ENCODE measurements at places on chromosomes 12 and 14.

DNA sequence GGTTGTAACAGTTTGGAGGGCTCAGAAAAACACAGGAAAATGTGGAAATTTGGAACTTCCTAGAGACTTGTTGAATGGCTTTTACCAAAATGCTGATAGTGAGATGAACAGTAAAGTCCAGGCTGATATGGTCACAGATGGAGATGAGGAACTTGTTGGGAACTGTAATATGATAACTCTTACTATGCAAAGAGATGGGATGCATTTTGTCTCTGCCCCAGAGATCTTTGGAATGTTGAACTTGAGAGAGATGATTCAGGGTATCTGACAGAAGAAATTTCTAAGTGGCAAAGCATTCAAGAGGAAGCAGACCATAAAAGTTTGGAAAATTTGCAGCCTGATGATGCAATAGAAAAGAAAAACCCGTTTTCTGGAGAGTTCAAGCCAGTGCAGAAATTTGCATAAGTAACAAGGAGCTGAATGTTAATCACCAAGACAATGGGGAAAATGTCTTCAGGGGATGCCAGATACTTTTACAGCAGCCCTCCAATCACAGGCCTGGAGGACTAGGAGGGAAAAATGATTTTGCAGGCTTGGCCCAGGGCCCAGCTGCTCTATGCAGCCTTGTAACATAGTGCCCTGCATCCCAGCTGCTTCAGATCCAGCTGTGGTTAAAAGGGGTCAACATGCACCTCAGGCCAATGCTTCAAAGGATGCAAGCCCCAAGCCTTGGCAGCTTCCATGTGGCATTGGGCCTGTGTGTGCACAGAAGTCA is 572.7 kb upstream of the ATP2B1 start:
- DNase-seq: no peak

- DNase-seq: no peak
Observed at GRCh38 chr12:127025545-127025944, 1241.4 kb upstream of the TMEM132C start.

GRCh38 chr12:43964961-43965360 is 129.1 kb downstream of the TMEM117 start:
- DNase-seq: no peak

DNA sequence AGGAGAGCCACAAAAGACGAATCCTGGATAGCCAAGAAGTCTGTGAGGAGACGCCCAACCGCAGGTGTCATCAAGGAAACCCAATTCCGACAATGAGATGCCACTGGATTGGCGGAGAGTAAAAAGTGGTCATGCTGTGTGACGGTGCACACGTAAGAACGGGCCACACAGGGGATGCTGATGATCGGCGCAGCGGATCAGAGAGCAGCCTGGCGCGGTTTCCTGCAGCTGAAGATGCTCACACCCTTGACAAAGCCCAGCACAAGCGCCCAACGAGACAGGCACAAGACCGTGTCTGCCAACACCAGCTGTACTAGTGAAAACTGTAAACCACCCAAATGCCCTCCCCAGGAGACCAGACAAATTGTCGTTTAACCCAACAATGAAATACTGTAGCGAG is 55.8 kb downstream of the CCDC85C start:
- no peak for DNase-seq

- no peak for DNase-seq
Observed at GRCh38 chr12:5873281-5873919, 71.7 kb downstream of the ANO2 start.

- no peak for DNase-seq
Observed at GRCh38 chr12:78406828-78407227, 457.7 kb upstream of the SYT1 start.

DNA sequence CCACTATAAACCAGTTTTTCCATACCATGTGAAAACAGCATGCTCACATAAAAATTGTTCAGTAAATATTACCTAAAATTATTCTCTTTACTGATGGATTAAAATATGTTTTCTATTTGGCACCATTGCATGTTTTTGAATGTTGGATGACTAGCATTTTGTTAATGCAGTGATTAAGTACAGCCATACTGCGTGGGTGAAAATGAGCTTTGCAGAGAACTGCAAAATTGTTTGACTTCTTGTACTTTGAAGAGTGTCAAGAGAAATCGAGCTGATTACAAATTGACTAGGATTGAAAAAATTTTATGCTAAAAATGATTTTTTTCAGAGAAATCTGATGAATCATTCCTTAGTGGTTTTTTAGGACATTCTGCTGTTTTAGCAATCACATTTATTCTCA is 452.9 kb downstream of the RPL10L start:
- no peak for DNase-seq

- DNase-seq: no peak
Observed at GRCh38 chr12:106960443-106960842, 4.7 kb downstream of the TMEM263 start.

- DNase-seq: no peak
Observed at GRCh38 chr12:19779395-19780056, 340.2 kb downstream of the AEBP2 start.

GRCh38 chr14:28468191-28469151 is 298.1 kb upstream of the FOXG1 start:
- DNase-seq: no peak

GRCh38 chr12:3821441-3821840 is 51.8 kb downstream of the PARP11 start:
- DNase-seq: no peak

- no peak for DNase-seq
Observed at GRCh38 chr12:45290216-45290605, 74.3 kb downstream of the ANO6 start.

DNA sequence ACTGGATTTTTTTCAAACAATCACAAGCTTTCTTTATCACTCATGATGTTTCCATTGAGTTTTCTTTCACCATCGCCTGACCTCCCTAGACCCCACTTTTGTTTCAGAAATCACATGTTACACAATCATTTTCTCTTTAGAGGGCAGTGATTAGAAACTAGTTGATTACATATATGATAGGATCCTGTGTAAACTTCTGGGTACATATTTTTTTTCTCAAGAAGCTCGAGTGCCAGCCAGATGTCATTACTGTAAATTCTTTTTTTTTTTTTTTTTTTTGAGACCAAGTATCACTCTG is 62.4 kb upstream of the PSMA6 start:
- no peak for DNase-seq

GRCh38 chr14:55799508-55800095 is 219.6 kb downstream of the KTN1 start:
- no peak for DNase-seq

Data from anterior cingulate cortex (tissue), 58 donors.